ENCODE measurements at places on chromosomes 13 and 19.

- no peak for DNase-seq
Observed at GRCh38 chr13:79227418-79227817, 178.6 kb downstream of the RBM26 start.

GRCh38 chr13:88802886-88803285 is 1131.7 kb downstream of the SLITRK5 start:
- no peak for DNase-seq

GRCh38 chr13:39600766-39601165 is 2.2 kb downstream of the LHFPL6 start:
- DNase-seq: no peak

GRCh38 chr13:109870696-109871370 is 84.5 kb upstream of the IRS2 start:
- DNase-seq: no peak

DNA sequence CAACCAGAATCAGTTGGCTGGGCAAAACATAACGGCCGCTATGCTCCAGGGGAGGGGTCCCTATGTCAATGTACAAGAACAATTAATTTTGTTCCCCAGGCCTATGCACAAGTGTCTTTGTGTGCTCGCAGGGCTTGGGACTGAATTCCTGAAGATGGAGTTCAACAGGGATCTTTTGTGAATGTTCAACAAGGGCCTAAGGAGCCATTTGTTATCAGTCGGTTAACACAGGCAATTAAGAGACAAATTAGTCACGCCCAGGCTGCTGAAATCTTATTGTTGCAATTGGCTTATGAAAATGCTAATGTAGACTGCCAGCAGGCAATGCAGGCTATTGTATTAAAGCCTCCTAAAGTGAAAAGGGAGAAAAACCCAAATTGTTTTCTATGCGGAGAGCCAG is 117.5 kb downstream of the ZNF429 start:
- peak; percentile 53 for DNase-seq

- no peak for DNase-seq
Observed at GRCh38 chr19:10427169-10427568, 6.8 kb downstream of the PDE4A start.

GRCh38 chr13:30156826-30157615 is 150.3 kb downstream of the KATNAL1 start:
- DNase-seq: no peak

- DNase-seq: no peak
Observed at GRCh38 chr13:30115257-30115600, 192.1 kb downstream of the KATNAL1 start.

DNA sequence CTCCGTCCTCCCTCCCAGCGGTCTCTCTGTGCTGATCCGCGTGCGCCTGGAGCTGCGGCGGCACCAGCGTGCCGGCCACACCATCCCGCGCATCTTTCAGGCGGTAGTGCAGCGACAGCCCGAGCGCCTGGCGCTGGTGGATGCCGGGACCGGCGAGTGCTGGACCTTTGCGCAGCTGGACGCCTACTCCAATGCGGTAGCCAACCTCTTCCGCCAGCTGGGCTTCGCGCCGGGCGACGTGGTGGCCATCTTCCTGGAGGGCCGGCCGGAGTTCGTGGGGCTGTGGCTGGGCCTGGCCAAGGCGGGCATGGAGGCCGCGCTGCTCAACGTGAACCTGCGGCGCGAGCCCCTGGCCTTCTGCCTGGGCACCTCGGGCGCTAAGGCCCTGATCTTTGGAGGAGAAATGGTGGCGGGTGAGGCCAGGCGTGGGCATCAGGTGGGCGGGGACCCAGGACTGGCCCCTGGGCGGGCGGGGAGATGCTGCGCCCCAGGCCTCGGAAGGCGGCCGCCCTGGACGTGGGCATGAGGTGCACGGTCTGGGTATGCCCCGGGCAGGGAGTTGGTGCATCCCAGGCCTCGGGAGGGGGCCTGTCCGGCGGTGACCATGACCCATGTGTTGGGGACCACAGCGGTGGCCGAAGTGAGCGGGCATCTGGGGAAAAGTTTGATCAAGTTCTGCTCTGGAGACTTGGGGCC is 16.4 kb downstream of the SLC27A1 start:
- no peak for DNase-seq

DNA sequence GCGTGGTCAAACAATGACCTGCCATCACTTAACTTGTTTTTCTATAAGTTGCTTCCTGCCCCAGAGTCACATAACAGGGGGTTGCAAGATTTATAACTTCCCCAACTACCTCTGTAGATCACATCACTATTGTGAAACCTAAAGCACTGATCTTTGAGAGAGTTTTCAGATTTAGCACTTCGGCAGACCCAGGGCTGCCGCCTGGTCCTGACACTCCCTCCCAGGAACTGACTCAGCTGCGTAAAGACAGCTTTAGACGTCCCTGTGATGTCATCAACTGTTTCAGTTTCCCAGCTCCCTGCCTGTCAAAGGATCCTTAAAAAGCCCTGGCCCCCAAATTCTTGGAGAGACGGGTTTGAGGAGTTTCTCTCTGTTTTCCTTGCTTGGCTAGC is 33.3 kb downstream of the IGFL2 start:
- DNase-seq: no peak

DNA sequence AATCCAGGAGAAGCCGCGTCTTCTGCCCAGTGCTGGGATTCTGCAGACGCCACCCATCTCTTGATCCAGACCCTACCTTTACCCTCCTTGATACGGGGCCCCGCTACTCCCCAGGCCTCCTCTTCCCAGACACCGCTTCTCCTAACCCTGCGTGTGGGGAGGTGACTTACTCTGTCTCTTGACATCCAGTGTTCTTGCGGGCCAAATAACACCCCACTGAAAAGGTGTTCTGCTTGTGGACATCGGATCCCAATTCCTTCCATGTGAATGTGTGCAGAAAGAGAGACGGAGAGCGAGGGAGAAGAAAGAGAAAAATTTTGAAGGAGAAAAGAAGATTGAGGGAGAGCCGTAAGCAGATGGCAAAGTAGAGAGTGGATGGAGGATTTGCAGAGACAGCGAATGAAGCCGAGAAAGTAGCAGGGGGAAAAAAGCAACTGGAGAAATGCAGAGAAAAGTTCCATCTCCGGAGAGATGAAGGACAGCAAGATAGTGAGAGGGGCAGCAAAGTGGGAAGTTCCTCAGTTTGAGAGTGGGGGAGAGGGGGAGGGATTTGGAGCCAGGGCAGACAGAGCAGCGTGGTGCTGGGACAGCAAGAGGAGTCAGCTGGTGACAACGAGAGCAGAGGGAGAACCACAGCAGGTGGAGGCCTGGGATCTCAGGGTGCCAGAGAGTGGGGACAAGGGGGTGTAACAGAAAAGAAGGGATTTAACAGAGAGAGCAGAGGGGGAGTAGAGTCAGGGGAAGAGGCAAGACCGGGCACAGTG is 814 bp downstream of the ZNF480 start:
- DNase-seq: no peak

DNA sequence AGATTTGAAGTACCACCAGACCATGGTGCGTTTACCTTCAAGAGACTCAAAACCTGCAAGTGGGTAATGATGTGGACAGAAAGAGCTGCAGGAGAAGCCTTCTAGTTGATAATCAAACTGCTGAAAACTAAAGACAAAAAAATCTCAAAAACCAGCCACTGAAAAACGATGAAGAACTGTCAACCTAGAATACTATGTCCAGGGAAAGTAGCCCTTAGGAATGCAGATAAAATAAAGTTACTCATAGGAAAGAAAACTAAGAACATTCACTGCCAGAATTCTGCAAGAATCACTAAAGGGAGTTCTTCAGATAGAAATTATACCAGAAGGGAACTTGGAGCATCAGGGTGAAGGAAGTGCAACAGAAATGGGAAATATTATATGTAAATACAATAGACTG is 5.3 kb downstream of the ZNF470 start:
- peak; percentile 41 for DNase-seq

DNA sequence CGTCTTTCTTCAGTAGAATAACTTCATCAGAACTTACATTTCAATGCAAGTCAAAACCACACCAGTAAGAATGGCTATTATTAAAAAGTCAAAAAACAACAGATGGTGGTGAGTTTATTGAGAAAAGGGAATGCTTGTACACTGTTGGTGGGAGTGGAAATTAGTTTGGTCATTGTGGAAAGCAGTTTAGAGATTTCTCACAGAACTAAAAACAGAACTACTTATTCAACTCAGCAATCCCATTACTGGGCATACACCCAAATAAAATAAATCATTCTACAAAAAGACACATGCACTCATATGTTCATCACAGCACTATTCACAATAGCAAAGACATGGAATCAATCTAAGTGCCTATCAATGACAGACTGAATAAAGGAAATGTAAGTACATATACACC is 231.2 kb downstream of the NHLRC3 start:
- DNase-seq: no peak

DNA sequence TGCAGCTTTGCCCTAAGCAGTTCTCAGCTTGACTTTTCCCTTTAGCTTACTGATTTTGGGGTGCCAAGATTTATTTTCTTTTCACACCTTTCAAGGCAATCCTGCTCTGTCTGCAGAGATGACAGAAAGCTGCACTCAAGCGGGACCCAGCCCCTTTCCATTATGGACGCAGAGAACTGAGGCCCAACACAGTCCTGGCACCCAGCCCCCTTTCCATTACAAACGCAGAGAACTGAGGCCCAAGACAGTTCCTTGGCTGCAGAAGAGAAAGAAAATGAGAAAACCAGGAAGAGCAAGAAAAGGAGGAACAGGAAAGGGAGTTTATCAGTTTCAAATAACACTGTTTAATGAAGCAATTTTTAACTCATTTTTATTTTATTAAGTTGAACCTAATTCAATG is 36.8 kb upstream of the ATP11A start:
- no peak for DNase-seq

- DNase-seq: no peak
Observed at GRCh38 chr13:98997738-98998641, 20.1 kb upstream of the DOCK9 start.
